ENCODE measurements at places on chromosomes 3 and 15. TPM values are rescaled to one million over a fixed set of nuclear protein-coding genes. Genes with fewer than 3 reads are reported as not detected.

MAPKAPK3 gene
- 15.5 TPM for total RNA-seq

GOLGA8G gene
- not detected for total RNA-seq

ATP13A5 gene
- not detected for total RNA-seq

FGD5 gene
- 72.1 TPM for total RNA-seq

LRRC2 gene
- not detected for total RNA-seq

CACNA2D3 gene
- total RNA-seq, result not detected

PLCB2 gene
- total RNA-seq, result 5.1 TPM

INO80 gene
- total RNA-seq, result 22.6 TPM

ATP10A gene
- total RNA-seq, result 1.1 TPM

CEP152 gene
- 3.9 TPM for total RNA-seq

LTF gene
- not detected for total RNA-seq

SNTN gene
- not detected for total RNA-seq

NEK11 gene
- total RNA-seq, result 2.3 TPM

ANKUB1 gene
- not detected for total RNA-seq

SCAANT1 gene
- not detected for total RNA-seq
